Effector memory CD8-positive, alpha-beta T cell (primary cell): ENCODE measurements at places on chromosomes 3 and 15.

- DNase-seq, result no peak
These were observed 988.1 kb downstream of the FHIT start for GRCh38 chr3:60263191-60263590.

GRCh38 chr15:99307735-99308134, 56.5 kb downstream of the LRRC28 start:
- no peak for DNase-seq

GRCh38 chr3:147428326-147428725, 19.2 kb downstream of the ZIC1 start:
- no peak for DNase-seq

DNA sequence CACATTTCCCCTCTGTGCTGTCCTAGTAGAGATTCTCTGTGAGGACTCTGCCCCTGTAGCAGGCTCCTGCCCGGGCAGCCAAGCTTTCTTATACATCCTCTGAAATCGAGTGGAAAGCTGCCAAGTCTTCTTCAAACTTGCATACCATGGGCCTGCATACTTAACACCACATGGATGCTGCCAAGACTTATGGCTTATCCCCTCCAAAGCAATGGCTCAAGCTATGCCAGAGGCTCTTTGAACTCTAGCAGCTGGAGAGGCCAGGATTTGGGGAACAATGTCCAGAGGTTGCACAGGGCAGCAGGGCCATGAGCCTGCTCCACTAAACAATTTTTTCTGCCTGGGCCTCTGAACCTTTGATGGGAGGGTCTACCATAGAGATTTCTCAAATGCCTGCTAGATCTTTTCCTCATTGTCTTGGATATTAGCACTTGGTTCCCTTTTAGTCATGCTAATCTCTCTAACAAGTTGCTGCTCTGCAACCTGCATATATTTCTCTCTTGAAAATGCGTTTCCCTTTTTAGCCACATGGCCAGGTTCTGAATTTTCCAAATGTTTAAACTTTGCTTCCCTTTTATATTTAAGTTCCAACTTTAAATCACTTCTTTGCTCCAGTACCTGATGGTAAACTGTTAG, 6.1 kb upstream of the PLSCR4 start:
- DNase-seq, result no peak

GRCh38 chr3:106683953-106684620, 693.2 kb upstream of the CCDC54 start:
- DNase-seq, result no peak

- DNase-seq, result no peak
These were observed 692 bp downstream of the UBE2E2 start for GRCh38 chr3:23203708-23204330.

- no peak for DNase-seq
These were observed 17.9 kb downstream of the DNAH1 start for GRCh38 chr3:52333869-52334557.

GRCh38 chr15:77550301-77551251, 82.1 kb downstream of the LINGO1 start:
- DNase-seq, result no peak
